IMR-90 (cell line): ENCODE measurements at places on chromosomes 3 and 15. TPM values are rescaled to one million over a fixed set of nuclear protein-coding genes. Genes with fewer than 3 reads are reported as not detected.

The SHF gene
- 1.8 and 2.2 TPM in 2 replicates for total RNA-seq

The ALPK3 gene
- under 0.01 TPM in 2 replicates for total RNA-seq

The MLF1 gene
- 5.2 and 7.5 TPM in 2 replicates for total RNA-seq

The GOLGA8T gene
- total RNA-seq, result not detected in 2 replicates

The CX3CR1 gene
- total RNA-seq, result not detected in 2 replicates
